Skeletal muscle tissue (tissue), 5 donors: ENCODE measurements at places on chromosomes 11 and 22. TPM values are rescaled to one million over a fixed set of nuclear protein-coding genes. Genes with fewer than 3 reads are reported as not detected.

The PRG3 gene
- total RNA-seq = 2.6 TPM

The SLC22A9 gene
- total RNA-seq = not detected

The KRTAP5-2 gene
- not detected for total RNA-seq

The OR5M10 gene
- total RNA-seq = not detected
